ENCODE measurements at places on chromosomes 6 and 20. TPM values are rescaled to one million over a fixed set of nuclear protein-coding genes. Genes with fewer than 3 reads are reported as not detected.

DNA sequence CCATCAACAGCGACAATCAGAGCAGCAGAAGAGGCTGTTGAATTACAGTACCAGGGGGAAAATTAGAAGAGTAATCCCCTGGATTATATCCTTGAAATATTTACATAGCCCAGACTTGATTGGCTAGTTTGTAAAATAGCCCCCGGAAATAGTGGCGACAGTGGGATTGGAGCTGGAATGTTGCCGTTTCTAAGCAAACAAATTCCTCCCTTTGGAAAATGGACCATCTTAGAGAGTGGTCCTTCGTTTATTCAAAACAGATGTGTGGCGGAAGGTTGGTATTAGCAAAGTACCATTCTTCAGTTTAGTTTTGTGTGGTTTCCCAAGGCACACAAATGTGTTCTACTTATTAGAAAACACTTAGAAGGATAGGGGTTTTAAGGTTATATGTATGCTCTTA lies 4.5 kb upstream of the EPB41L2 start:
- DNase-seq = peak; percentile 61

DNA sequence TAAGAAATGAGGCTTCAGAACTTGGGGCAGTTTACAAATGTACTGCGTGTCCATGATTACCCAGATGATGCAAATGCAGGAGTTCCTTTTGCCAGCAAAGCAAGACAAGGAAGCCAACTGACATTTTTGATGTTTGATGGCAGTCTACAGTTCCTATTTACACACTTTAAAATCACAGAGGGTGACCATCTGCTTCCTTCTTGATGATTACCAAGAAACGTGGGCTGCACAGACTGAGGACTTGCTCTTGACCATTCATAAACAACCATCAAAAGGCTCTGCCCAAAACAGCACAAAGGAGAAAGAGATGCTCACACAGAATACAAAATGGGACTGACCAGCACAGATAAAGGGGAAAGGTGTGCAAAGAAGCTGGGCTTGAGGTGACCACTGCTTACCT lies 79.8 kb upstream of the TRAF3IP2 start:
- no peak for DNase-seq

DNA sequence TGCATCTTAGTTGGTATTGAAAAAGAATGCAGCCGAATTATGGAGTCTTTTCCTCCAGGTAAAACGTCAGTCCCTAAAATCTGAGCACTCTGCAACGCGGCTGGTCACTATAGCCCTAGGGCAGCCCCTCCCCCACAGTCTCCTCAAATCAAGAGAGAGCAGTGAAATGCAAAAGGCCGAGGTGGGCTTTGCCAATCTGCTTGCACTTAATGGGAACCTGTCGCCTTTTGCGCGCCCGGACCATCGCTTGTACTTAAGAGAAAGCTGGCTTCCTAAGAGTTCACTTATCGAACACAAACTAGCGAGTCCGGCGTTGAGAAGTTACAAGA lies 447 bp downstream of the MCM3 start:
- DNase-seq = peak; percentile 71

GRCh38 chr6:163954088-163954775 lies 539.7 kb downstream of the QKI start:
- DNase-seq = no peak

DNA sequence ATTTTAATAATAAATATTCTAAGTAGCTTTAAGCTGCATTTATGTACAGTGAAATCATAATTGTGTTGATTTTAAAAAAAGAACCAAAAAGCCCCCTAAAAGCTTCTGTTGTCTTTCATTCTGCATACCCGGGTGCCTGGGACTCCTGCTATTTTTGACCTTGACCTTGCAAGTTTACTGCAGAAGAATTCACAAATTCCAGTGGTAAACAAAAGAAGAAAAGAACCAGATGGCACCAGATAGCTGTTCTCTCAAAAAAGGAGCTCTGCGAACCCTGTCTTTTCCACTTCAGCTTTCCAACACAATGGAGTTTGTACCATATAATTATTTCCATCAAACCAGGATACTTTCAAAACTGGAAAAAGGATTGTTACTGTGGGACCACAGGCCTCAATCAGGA lies 363.3 kb downstream of the SMOC2 start:
- DNase-seq = no peak

- no peak for DNase-seq
Measured at GRCh38 chr6:34093854-34094430, 51.9 kb downstream of the GRM4 start.

GRCh38 chr6:52409499-52409898 lies 10.6 kb upstream of the EFHC1 start:
- DNase-seq = no peak

DNA sequence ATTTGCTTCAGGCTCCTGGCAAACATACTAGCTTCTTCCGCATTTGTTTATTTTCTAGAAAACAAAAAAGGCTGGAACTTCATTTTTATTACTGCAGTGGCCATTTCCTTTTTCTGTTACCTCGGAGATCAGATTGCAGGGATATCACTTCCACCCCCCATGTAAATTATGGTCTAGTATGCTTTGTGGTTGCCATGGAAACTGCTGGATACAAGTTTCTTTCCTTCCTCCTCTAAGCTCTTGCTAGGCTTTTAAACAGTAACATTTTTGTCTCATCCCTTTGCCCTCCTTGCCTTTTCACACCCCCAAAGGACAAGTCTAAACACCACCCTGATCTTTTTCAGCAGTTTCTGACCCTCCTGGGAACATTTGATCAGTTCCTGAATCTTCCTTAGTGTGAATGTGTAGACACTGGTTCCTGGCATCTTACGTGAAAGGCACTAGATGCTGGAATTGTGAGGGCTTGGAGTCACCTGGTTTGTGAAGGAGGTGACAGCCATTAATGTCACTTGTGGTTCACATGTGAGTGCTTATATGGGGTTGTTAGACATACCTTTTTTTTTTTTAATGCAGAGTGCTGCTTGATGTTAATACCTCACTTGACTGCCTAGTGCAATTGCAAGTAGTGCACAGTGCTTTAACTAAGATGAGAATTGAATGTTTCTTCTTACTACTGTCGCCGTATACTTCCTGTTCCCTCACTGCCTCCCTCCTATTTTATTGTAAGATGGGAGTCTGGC lies 181.6 kb downstream of the JARID2 start:
- DNase-seq = no peak

DNA sequence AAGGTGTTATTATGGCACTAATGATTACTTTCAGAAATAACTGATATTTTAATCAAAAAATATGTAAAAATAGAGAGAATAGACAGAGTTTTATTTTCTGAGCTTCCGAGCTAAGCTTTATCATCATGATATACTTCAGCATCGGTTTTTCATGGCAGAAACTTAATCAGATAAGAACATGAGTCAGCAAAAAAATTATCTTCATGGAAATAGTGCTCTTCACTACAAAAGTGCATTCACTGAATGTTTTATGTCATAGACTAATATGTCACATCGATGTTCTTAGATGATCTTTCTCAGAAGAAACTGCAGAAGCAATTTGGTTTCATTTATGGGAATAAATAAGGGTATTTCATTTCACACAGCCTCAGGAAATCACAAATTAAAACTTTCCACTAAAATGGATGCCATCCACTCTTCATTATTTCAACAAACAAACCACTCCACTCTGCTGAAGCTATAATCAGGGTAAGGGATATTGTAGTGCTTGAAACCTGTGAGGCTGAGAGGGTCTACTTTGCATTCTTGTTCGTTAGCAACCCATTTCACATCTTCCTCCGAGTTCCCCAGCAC lies 10.2 kb upstream of the MAP3K7 start:
- no peak for DNase-seq

GRCh38 chr6:168941036-168941435 lies 312.6 kb downstream of the THBS2 start:
- DNase-seq = no peak

- no peak for DNase-seq
Measured at GRCh38 chr6:3244003-3244831, 14.5 kb upstream of the PSMG4 start.

GRCh38 chr6:30691208-30691847 lies 544 bp upstream of the NRM start:
- no peak for DNase-seq

DNA sequence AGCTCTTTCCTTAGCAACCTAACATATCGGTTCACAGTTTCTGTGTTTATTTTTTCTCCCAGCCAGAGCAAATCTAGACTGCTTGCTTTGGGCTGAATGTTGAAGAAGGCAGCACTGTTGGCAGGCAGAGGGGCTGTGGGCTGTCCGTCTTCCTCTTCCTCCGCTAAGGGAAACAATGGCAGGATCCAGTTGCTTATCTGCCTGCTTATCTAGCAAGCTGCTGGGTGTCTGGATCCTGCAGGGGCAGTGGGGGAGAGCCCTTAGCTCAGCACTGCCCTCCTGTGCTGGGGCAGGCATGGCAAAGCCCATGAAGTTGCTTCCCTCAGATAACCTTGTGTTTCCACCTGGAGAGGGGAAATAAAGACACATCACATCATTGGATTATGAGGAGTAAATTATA lies 92.7 kb upstream of the CD93 start:
- no peak for DNase-seq

DNA sequence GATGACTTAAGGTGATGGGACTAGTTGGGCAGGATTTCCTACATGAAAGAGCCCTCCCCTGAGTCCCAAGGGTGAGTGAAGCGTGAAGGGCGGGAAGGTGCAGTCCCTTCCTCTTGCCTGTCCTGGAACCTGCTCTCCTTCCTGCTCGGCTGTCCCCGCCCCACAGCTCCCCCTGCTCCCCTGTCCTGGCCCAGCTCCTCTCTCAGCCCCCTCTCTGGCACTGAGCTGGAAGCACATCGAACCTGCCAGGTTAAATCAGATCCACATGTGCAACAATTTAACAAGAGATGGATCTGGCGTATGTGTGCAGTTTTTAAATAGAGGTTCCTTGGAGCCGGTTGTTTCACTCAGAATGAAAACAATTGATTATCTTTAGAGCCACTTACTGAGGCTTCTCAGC lies 95.0 kb downstream of the LRFN2 start:
- DNase-seq = no peak

DNA sequence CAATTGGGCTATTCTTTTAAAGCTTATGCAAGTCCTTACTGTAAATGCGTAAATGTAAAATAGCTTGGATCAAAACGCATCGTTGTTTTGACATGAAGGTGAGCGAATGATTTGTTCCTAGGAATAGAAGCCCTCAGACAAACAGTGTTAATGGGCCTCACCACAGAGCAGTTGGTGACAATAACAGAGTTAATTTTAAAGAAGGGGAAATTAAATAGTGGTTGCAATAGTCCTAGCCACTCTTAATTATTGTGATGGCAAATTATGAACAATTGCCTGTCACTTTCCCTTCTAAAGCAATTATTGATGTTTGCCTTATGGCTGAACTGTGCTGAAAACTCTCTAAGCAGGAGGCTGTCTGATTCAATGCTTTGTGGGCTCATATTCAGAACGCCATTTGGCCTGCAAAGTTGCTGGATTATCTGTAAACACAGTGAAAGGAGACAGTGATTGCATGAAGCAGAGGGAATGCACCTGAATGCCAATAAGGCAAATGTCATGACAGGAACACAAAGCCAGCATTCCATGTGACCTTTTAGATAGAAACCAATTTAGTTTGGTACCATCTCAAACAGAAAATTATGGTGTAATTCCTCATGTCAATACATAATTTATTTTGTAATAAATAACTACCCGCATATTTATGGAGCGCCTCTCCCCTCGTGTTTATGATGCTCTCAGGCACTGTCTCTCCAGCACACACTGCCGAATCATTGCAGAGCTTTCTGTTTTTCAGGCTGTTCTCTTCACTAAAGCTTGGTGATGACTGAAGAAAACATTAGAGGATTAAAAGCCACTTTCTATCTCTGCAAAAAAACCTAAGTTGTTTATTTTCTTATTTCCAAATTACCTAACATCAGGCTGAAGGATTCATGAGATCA lies 387.5 kb downstream of the HACE1 start:
- no peak for DNase-seq

DNA sequence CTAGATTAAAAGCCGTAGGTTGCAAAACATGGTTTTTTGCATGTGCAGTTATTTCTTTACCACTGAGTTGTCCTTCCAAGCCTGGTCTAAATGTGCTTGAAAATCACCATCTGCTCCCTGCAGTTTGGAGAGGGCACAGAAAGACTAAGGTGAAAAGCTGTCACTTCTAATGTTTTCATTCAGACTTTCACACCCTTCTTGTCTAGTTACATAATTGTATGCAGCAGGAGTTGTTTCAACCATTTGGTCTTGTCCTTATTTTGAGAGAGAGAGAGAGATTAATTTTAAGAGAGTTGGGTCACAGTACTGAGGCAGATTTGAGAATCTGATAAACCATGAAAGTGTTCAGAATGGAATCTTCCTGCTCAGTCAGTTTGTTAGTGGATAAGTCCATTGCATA lies 82.5 kb downstream of the ARID1B start:
- DNase-seq = no peak

DNA sequence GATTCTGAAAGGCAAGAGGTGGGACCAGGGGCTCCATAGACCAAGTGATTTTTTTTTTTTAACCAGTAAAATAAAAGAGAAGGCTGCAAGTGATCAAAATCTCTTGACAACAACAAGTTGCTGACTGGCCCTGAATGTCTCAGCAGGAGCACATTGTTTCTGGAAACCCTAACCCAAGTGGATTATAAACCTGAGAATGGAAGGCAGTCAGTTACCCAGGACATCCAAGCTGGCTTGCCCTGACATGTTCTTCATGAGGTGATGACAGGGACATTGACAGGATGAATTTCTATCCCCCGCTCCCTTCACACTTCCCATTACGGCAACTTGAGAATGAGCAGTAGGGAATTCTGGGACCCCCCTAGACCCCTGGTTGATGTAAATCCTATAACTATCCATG lies 49.6 kb upstream of the RIPOR2 start:
- no peak for DNase-seq

DNA sequence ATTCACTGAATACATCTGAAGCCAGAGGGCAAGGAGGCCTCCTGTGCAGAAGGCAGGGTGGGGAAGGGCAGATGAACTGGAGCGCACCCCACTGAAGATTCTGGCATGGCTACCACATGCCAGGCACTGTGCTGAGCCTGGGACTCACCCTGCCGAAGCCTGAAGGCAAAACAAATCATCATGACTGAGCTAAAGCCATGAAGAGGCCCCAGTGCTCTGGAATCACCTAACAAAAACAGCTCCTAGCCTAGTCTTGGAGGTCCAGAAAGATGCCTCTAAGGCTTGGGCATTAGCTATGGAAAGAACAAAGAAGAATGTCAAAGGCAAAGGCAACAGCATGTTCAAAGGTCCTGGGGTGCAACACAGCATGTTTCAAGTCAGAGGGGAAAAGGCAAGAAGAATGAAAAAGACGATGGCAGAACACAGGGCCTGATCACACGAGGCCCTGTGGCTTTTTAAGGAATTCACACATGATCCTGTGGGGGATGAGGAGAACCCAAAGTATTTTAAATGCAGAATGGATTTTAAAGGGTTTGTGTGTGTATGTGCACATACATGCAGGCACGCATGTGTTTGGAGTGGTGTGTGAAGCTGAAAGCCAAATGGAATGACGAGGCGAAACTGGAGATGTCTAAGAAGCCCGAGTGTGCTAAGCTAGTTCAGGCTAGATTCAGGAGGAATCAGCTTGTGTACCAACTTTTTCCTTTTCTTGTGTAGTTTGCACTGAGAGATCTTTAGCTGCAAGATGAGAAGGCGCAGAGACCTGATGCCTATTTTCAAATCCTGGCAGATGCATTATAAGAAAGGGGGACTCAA lies 261.4 kb downstream of the ZNF217 start:
- no peak for DNase-seq

Gene L3MBTL1
- not detected for total RNA-seq

Gene CDH26
- not detected for total RNA-seq

Gene OTOR
- not detected for total RNA-seq

Gene SLX4IP
- total RNA-seq = 4.0 TPM

Gene MDC1
- total RNA-seq = 8.4 TPM

Gene FAM209B
- not detected for total RNA-seq

Gene PGC
- not detected for total RNA-seq

Gene ULBP1
- 0.03 TPM for total RNA-seq

Gene COL9A3
- not detected for total RNA-seq

Gene PRPF6
- 72.1 TPM for total RNA-seq

Gene OSER1
- 58.7 TPM for total RNA-seq

Gene FAM217A
- not detected for total RNA-seq

Measured in SJSA1 (cell line).